ENCODE measurements at places on chromosomes 16 and 17.
A peak's percentile ranks its signal among the peaks of the same experiment; 100 is the strongest.

DNA sequence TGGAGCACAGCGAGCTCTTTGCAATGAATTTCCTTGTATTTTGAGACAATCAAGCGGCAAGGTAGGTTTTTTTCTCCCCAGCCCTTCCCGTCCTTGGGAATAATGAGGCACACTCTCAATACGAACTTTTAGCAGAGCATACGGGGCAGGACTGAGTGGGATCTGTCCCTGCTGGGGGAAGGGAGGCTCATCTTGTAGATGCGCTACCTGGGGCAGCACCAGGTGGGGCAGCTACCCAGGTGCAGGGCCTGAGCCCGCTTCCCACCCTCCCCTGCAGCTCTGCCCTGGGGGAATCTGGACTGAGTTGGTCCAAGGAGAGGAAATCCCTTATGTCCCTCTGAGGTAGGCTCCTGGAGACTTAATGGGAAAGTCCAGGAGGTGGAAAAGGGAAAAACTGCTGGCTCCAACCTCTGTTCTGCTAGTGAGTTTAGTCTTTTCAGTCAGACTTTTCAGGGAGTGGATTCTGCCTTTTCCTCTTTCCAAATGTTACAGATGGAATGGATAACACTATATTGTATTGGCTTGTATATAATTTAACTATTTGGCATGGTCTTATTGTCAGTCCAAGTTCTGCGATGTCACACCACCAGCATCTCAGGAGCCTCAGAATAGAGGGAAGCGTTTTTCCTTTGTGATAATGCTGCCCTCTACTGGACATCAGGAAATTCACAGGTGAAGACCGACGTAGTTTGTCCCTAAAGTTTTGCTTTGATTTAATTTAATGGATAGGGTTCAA, 9.6 kb upstream of the CES1 start:
- peak; percentile 35 for DNase-seq

DNA sequence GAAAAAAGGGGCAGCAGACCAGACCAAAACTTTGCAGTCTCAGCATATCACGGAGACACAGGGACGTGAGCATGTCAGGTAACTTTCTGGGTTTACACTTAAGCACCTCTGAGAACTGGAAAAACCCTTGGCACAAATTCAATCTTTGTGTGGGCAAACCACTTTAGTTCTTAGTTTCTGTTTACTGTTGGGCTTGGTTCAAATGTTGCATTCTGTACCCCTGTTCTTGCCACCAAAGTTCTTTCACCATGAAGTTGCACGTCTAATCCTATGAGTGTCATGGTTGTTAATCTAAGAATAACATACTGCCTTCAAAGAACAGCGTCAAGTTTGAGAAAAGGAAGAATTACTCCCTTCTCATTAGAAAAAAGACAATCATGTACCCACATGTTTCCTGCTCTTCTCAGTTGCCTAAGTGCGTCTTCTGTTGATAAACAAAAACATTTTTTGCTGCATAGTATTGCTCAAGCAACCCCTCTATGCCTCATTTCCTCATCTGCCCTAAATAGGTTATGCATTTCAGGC, 11.6 kb downstream of the KRT33A start:
- DNase-seq = no peak

DNA sequence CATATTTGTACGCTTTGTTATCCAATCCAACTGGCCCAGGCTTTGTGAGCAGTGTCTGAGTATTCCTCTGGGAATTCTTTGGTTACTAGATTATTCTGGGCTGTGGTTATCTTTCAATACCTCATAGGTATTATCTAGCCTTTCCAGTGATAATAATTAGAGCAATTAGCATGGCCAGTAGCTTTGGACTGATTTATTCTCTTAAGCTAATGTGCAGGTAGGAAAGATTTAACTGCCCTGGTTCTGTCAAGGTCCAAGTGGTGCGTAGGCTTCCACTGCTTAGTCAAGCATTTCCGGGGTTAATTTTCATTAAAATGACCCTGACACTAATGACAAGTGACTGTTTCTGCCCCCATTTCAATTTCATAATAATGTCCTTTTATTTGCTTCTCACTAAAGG, 54.2 kb upstream of the PMFBP1 start:
- DNase-seq = no peak

DNA sequence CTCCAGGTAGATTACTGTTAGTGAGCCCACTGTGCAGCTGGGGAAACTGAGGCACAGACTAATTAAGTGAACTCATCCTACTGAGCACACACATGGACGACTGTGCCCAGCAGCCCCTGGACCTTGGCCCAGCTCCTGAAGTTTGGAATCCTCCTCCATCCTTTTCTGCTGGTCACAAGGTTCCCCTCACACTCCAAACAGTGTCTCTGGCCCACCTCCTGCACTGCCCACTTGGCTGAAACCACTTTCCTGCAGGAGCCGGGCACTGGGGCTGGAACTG, 3.6 kb downstream of the RHBDF2 start:
- no peak for DNase-seq

GRCh38 chr16:12862941-12863340, 38.5 kb upstream of the SHISA9 start:
- no peak for DNase-seq

DNA sequence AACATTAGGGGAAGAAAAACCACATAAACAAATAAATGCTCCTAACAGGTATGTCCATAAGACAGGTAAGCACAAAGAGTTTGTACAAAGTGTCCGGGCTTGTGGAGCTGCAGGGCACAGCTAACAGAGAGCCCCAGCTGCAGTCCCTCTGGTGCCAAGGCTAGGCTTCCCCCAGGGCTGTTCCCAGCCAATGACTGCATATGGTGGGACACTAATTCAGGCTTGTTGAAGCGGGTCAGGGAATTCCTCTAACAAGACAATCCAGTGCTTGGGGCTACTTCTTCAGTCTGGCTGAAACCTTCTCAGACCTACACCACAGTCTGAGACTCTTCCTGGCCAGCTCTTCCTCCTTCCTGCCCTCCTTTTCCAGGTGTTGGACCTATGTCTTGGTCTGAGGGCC, 51.7 kb upstream of the ALDH3A1 start:
- no peak for DNase-seq

GRCh38 chr17:44084131-44084538, 13.6 kb downstream of the G6PC3 start:
- peak; percentile 12 for DNase-seq

GRCh38 chr16:87244636-87245197, 72.5 kb downstream of the C16orf95 start:
- no peak for DNase-seq

DNA sequence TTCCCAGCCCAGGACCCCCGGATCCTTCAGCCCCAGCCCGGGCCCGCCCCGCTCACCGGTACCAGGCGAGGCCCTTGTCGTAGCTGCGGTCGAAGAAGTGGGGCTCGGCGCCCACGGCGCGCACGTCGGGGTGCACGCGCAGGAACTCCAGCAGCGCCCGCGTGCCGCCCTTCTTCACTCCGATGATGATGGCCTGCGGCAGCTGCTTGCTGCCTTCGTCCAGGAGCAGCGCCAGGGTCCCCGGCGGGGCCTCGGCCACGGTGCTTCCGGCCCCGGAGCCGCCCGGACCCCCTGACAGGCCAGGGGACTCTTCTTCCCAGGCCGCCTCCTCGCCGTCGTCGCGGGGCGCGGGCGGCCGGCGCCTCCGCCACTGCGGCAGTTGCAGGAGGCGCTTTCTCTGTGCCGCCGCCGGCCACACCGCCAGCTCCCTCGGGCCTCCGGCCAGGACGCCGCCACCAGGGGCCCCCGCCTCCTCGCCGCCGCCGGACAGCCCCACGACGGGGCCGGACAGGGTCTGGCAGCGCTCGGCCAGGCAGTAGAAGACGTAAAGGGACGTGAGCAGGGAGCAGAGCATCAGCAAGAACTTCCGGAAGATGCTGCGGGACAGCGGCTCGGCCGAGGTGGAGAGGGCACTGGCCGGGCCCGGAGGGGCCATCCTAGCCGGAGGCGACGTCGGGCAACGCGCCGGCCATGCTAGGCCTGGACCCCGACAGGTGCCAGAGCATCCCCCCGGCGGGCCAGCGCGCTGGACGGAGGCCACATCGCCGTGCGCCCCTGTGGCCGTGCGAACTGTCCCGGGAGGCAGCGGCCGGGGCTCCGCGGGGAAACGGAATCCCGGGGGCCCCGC, 1.0 kb downstream of the HS3ST3A1 start:
- DNase-seq = no peak

DNA sequence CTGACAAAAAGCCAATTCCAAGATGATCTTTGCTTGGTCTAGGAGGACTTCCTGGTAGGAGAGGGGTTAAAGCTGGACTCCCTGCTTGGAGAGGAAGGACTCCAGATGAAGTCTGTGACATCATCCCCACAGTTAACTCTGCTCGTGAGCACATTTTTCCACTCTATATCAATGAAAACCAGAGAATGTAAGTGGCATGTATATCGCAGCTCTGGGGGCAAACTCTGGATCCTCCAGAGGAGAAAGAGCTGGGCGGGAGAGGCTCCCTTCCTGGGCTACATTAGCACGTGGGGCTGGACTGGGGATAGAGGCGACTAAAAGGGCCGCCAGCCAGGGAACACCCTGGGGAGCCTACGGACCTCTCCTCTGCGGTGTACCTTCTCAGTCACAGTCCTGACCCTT, 34.1 kb downstream of the HIC1 start:
- no peak for DNase-seq

DNA sequence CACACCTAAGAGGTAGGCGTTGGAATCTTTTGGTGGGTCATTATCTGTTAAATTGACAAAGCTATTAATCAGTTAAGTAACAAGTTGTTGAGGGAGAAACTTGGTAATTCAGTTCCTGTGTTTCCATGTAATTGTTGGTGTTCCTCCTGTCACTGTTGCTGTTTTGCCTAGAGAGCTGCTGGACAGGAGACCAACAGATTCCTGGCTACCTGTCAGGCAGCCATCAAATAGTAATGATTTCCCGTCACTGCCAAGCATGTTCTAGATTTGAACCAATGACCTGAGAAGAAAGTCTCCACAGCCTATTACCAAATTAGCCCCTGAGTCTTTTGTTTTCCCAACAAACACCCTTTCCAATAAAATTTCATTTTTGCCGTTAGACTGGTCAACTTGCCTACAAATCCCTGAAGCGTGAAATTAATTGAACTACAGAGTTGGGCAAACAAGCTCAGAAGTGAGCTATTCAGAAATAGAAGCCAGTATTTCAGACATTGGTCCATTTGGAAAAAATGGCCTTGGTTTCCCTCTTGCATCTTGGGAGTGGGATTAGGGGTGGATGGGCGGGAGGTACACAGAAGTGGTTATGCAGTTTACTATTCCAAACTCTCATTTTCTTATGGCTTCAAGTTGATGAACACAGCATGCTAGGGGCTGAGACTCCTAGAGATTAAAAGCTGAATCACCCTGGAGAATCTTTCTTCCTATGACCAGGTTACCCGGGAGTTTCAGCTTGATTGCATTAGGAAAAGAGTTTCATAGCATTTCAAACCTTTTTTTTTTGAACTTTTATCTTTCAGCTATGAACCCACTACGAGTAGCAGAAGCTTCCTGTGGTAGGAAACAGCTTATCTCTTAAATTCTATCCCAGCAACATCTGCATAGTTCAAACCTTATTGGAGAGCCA, 262.8 kb upstream of the MAF start:
- DNase-seq = no peak

- no peak for DNase-seq
Observed at GRCh38 chr17:67867591-67867990, 42.3 kb downstream of the BPTF start.

DNA sequence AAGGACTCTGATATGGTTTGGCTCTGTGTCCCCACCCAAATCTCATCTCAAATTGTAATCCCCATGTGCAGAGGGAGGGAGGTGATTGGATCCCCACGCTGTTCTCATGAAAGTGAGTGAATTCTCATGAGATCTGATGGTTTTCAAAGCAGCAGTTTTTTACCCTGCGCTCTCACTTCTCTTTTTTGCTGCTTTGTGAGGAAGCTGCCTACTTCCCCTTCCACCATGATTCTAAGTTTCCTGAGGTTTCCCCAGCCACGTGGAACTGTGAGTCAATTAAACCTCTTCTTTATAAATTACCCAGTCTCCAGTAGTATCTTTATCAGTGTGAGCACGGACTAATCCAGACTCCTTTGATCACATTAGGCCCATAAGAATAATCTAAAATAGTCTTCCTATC, 719.7 kb upstream of the CDH8 start:
- DNase-seq = no peak

- no peak for DNase-seq
Observed at GRCh38 chr16:85390511-85391174, 222.5 kb upstream of the GSE1 start.

GRCh38 chr16:69143116-69143515, 10.7 kb downstream of the UTP4 start:
- DNase-seq = no peak

GRCh38 chr17:79616801-79617200, 6.0 kb upstream of the RBFOX3 start:
- DNase-seq = no peak

DNA sequence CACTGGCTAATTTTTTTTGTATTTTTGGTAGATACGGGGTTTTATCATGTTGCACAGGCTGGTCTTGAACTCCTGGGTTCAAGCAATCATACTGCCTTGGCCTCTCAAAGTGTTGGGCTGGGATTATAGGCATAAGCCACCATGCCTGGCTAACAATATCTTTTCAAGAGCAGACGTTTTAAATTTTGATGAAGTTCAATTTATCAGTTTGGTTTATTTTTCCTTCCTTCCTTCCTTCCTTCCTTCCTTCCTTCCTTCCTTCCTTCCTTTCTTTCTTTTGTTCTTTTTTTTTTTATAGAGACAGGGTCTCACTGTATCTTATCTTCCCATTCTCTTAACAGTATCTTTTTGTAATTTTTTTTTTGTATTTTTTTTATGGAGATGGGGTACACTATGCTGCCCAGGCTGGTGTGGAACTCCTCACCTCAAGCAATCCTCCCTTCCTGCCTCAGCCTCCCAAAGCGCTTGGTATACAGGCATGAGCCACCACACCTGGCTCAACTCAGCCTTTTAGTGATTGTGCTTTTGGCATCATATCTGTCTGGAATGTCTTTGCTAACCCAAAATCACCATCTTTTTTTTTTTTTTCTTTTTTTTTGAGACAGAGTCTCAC, 13.6 kb upstream of the GIP start:
- no peak for DNase-seq
